ENCODE measurements at places on chromosomes 5 and 9.

DNA sequence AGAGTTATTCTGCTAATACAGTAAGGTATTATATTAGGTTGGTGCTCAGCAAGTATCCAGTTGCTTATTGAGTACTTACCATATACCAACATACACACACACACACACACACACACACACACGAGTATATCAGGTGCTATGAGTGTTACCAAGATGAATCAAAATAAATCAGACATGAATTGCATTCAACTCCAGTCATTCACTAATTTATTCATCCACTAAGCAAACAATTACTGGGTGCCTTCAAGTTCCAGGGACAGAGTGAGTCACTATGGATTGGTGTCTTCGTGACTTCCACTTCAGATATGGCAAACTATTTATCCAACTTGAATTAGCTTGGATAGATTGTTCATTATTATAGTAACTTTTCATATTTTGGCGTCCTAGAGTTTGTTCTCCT, 140.7 kb upstream of the SLC44A1 start:
- DNase-seq = no peak

DNA sequence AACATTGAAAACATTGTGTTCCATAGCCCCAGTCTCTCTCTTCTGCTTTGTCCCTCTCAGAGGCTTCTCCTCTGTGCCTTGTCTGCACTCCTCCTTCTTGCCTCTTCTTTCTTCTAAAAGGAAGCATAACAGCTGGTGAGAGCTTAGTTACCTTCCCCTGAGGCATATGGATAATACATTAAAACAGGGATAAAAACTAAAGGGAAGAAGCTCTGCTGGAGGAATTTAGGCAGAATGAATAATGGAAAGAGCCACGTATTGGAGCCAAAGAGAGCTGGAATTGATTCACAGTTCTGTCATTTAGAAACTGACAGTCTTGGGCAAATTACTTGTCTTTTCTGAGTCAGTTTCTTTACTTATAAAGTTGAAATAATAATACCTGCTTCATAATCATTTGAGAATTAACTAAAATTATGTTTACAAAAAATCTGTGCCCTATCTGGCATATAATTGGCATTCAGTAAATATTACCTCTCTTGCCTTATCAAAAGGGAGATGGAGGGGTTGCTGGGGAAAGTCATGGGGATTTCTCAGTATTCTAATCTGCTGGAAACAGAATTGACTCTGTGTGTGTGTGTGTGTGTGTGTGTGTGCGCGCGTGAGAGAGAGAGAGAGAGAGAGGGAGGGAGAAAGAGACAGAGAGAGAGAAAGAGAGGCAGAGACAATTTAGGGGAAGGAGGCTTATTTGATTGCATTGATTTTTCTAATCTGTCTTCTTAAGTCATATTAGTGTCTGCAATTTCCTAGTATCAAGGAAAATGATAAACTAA, 20.2 kb downstream of the ZNF474 start:
- no peak for DNase-seq

- DNase-seq = no peak
These were observed 28.7 kb downstream of the COL27A1 start for GRCh38 chr9:114184071-114184470.

- no peak for DNase-seq
These were observed 217.8 kb upstream of the TMEM161B start for GRCh38 chr5:88486431-88486830.

DNA sequence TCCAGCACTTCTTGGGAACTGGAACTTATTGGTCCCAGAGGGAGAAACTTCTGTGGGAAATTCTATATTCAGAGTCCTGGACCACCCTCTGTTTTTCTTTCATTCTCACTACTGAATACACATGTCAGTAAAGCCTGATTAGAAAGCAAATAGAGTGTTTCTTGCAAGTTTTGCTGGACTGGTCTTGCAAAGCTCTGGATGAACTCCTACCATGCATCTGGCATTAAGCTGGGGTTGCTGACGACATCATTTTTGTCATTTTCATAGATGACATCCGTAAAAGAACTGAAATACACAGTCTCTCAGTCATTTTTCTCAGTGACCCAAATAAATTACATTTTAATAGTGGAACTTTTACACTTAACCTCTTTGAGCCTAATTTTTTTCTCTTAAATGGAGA, 283.2 kb downstream of the DMAC1 start:
- DNase-seq = no peak

GRCh38 chr5:158303275-158303674, 444.3 kb upstream of the CLINT1 start:
- no peak for DNase-seq

- no peak for DNase-seq
These were observed 274.4 kb downstream of the MARCHF11 start for GRCh38 chr5:15904899-15905830.

DNA sequence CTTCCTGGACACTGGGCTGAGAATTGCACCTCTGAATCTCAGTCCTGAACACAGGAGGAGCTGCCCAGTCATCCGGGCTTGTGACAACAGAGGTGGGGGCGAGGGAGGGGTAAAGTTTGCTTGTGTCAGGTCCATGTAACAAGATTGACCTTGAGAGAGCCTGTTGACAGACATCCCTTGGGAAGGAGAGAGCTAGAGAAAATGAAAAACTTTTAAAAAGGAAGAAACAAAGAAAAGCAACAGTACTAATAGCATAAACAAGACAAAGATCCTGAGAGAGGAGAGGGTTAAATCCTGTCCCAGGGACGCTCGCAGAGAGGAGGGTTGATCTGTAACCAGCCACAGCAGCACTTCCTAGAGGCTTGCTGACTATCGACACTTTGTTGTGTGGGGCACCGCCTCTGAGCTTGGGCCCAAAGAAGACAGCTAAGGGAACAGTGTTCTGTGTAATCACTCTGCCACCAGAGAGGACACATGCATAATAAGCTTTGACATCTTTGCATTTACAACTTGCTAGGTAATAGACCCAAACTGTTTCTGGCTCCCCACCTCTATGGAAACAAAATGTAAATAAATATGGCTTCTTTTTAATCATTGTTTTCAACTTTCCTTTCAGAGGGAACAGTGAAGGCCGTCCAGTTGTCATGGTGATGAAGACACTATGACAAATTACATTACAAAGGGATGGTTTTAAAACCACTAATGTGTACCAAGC, 363.7 kb downstream of the CSNK1G3 start:
- DNase-seq = no peak

DNA sequence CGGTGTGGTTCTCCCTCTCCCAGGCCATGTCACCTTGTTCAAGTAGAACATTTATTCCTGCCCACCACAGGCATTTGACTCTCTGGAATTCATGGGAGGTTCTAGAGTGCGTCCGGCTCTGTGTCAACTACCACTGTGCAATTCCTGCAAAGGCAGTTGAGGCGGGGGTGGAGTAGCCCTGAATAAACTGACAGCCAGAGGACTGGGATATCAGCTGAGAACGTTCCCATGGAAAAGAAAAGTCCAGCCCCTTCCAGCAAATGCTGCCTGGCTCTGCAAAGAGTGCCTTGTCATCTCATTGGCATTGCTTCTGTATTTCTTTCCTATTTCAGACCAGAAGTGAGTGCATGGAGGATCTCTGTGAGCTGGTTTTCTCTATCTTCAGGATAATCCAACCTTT, 18.9 kb upstream of the MEGF9 start:
- DNase-seq = no peak

GRCh38 chr9:88875400-88876120, 115.7 kb upstream of the S1PR3 start:
- no peak for DNase-seq

GRCh38 chr5:5666369-5666768, 243.9 kb downstream of the ICE1 start:
- no peak for DNase-seq

- DNase-seq = no peak
These were observed 51.5 kb downstream of the SHOC1 start for GRCh38 chr9:111743275-111743674.

GRCh38 chr9:98501819-98502218, 206.9 kb downstream of the GABBR2 start:
- no peak for DNase-seq
